ENCODE measurements at places on chromosomes 12 and 14. TPM values are rescaled to one million over a fixed set of nuclear protein-coding genes. Genes with fewer than 3 reads are reported as not detected.

The C2CD5 gene
- 38.1 TPM for total RNA-seq

The TCL1B gene
- total RNA-seq = not detected

The MAPK1IP1L gene
- 113 TPM for total RNA-seq

The GPR132 gene
- total RNA-seq = 11.7 TPM

The BEST3 gene
- total RNA-seq = 2.6 TPM

The TAC3 gene
- total RNA-seq = not detected

DNA sequence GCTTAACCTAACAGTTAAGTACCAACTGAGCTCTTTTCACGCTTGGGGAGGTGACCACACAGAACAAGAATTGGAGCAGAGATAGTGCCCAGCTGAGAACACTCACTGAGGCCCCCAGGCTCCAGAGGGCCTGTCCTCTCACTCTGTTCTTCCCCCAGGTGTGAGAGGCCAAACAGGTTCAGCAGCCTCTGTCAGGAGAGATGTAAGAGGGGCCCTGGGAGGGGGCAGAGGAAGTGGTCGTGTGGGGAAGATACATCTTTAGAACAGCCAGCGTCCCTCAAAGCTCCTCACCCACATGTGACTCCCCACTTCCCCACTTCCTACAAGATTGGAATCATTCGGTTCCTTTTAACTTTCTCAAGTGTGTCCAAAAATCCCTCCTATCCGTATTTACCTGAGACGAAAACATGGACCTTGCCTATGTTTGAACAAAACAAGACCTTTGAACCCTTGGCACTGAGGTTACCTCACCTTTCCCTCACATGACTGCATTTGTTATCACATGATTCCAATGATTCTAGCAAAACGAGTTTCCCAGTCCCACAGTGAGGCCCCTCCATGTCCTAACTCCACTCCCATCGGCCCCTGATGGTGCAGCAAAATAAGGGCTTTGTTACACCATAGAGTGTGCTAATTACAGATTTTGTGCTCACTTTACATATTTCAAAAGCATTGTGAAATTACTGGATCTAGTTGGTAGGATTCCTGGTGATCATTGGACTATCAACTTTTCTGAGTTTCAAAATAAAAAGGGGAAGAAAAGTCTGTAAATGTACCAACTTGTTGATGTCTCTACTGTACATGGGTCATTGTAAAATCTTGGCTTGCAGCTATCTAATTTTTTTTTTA lies 40.0 kb upstream of the PAPOLA start:
- no peak for DNase-seq

- peak; percentile 76 for DNase-seq
Observed at GRCh38 chr12:4857472-4858291, 52.0 kb upstream of the KCNA1 start.

DNA sequence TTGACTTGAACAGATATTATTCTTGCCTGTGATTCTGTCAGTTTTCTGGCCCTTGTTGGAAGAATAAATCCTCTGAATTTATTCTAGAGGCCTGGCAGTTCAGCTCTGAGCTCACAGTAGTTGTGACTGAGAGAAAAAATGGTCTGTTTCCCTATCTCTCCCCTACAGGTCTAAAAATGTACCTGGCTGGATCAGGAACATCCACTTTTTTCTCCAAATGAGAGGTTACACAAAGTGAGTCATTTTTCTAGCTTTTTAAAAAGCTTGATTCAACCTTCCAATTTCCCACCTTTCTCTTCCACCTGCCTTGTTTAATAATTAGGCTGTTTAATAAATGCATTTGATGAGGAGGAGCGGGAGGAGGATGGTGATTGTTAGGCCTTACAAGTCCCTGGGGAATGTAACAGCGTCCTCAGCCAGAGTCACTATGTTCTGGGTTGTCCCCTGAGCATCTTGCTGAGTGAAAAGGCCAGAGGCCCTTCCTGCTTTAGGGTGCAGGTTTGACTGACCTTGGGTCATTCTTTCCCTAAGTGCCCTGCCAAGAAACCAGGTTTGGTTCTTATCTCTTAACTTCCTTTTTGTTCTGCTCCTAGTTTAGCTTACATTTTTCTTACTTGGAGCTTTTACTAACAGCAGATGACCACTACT lies 91.7 kb upstream of the FUT8 start:
- no peak for DNase-seq

DNA sequence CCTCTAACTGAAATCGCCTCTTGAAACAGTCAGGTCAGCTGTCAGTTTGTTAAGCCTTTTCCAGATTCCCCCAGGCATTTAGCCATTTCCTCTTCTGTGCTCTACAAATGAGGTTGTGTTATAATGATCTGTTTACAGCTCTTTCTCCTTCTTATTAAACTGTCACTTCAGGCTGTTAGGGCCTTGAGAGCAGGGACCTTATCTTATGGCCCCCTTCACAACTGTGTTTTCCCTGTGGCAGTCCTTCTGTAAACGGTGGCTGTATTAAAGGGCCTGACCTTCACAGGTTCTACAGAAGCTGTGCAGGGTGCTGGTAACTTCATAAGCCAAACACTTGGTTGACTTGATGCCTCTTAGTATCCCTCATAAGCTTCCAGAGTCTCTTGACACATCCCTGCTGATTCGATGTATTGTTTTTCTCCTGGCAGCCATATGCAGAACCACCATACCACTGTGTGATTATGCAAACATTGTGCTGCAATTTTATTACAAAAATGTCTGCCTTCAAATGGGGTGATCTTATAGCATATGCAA lies 104.7 kb downstream of the PLEKHA5 start:
- no peak for DNase-seq

DNA sequence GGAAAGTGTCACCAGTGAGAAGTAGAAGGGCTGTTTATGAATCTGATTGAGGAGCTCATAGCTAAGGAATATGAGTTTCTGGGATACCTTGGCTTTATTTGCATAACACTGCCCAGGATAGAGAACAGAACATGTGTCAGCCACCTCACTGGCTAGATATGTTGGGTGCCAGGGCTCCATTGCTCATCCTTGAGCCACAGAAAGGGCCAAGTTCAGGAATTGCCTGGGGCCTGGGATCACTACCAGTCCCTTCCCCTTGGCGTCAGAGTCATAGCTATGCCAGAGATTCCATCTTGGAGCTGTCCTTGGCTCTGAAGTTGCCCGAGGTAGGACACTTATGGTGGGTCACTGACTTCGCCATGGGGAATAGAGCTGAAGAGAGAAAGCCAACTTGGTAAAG lies 49.0 kb downstream of the IFT43 start:
- no peak for DNase-seq

DNA sequence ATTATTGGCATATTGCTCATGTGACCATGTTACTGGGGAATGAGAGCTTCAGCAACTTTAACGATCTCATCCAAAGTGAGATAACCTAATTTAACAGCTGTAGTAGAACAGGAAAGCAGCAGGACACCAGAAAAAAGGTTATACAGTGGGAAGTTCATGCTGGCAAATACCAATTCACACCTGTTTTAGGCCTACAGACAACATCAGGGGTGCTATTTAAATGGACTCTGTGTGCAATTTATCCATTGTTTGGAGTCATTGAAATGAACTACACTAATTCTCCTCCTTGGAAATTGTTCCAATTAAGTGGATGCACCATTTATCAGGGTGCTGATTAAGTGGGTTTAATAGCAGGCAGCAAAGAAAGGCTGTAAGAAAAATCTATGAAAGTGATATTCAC lies 424.4 kb upstream of the LMO3 start:
- no peak for DNase-seq

DNA sequence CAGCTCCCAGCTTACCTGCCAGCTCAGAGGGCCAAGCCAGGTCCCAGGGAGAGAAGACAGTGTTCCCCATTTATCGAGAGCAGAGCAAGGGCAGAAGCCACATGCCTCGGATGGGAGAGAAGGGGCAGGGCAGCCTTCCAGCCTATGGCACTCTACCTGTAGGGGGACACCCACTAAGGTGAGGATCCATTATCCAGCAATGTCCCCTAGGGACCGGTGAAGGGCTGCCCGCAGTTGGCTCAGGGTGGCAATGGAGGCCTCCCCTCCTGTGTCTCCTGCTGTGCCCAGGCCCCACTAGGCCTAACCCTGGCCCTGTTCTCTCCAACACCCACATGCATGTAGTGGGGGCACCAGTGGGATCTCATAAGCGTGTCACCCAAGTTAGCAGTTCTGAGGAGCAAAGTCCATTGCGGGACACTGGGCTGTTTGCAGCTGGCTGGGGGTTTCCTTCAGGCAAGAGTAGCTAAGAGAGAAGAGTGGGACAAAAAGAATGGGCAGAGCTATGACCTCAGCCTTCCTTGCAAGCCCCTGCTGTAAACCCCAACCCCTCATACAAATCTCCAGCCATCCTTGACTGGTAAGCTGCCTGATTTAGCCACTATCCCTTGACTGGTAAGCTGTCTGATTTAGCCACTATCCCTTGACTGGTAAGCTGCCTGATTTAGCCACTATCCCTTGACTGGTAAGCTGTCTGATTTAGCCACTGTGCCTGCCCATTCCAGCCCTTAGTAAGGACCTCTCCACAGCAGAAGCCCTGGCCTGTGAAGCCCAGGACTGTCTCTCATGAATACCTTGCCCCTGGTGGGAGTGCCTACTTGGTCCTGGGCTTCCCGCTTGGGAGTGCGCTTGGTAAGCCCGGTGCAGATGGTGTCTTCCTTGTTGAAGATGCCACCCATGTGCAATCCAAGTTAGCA lies 5.2 kb upstream of the ASB2 start:
- no peak for DNase-seq

DNA sequence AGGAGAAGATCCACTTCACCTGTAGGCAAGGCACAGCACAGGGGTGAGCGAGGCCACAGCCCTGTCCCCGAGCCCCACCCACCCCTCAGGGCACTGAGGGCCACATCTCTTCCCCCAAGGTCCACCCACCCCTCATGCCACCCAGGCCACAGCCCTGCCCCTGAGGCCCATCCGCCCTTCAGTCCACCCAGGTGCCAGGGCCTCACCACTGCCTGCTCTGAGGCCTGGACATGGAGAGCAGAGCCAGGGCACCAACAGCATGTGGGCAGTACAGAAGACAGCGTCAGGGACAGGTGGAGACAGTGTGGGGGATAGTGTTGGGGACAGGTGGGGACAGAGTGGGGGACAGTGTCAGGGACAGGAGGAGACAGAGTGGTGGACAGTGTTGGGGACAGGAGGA lies 138.3 kb downstream of the TMEM121 start:
- DNase-seq = no peak

GRCh38 chr14:24426912-24427536 lies 2.4 kb downstream of the CBLN3 start:
- no peak for DNase-seq
